ENCODE measurements at places on chromosomes 16 and 17. TPM values are rescaled to one million over a fixed set of nuclear protein-coding genes. Genes with fewer than 3 reads are reported as not detected.

The THRA gene
- total RNA-seq: 35.8 TPM

The BOLA2B gene
- total RNA-seq: 139 TPM

The SBK1 gene
- not detected for total RNA-seq

The DBF4B gene
- 8.6 TPM for total RNA-seq

The HSBP1 gene
- 37.1 TPM for total RNA-seq

The CX3CL1 gene
- 0.33 TPM for total RNA-seq

The PLCD3 gene
- total RNA-seq: 34.6 TPM

The HIGD1B gene
- not detected for total RNA-seq

The GPR139 gene
- not detected for total RNA-seq

The EVPL gene
- under 0.01 TPM for total RNA-seq

The ZNF423 gene
- total RNA-seq: 0.99 TPM

The PMFBP1 gene
- 0.29 TPM for total RNA-seq

The CD300A gene
- not detected for total RNA-seq

The HASPIN gene
- total RNA-seq: 5.1 TPM

The PRAC2 gene
- total RNA-seq: not detected

The ITPRIPL2 gene
- 30.5 TPM for total RNA-seq

The SF3B3 gene
- total RNA-seq: 121 TPM

The TMEM132E gene
- not detected for total RNA-seq

The KRTAP9-4 gene
- not detected for total RNA-seq

The SCIMP gene
- not detected for total RNA-seq

The CACNG5 gene
- not detected for total RNA-seq

The ATMIN gene
- total RNA-seq: 52.4 TPM

The KRTAP4-3 gene
- not detected for total RNA-seq

The SALL1 gene
- under 0.01 TPM for total RNA-seq

The PIPOX gene
- 3.0 TPM for total RNA-seq

The PRSS21 gene
- total RNA-seq: 2.0 TPM

The SPNS3 gene
- not detected for total RNA-seq

The KRTAP3-2 gene
- not detected for total RNA-seq

The NGFR gene
- 3.3 TPM for total RNA-seq

The SP6 gene
- total RNA-seq: 0.17 TPM

The MYH11 gene
- under 0.01 TPM for total RNA-seq

The TMEM238L gene
- total RNA-seq: not detected

The ABCA8 gene
- total RNA-seq: 85.1 TPM

The NPEPPS gene
- 161 TPM for total RNA-seq

The C17orf100 gene
- total RNA-seq: 0.58 TPM

The HAS3 gene
- 0.66 TPM for total RNA-seq

The GPR142 gene
- 1.3 TPM for total RNA-seq

The SNX11 gene
- 10.3 TPM for total RNA-seq

The PLLP gene
- total RNA-seq: not detected

The TNFAIP1 gene
- 28.0 TPM for total RNA-seq

The GLOD4 gene
- total RNA-seq: 45.2 TPM

The ABCC11 gene
- total RNA-seq: 0.44 TPM
